ENCODE measurements at places on chromosomes 3 and 15.

DNA sequence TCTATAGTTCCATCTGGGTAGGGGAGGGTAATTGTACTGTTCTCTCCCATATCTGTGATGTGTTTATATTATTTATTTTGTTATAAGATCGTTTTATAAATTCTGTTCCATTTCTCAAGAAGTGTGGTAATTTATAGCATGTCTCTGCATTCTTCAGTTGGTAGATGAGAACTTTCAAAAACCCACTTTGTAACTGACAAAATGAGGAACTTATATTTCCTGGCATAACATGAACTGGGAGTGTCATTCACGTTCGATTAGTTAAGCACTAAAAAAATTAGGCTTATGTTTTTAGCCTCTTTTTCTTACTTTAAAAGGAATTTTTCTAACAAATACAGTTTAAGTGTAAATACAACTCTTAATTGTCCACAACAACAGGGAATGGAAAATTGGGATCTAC lies 230.8 kb downstream of the CGGBP1 start:
- DNase-seq = no peak

DNA sequence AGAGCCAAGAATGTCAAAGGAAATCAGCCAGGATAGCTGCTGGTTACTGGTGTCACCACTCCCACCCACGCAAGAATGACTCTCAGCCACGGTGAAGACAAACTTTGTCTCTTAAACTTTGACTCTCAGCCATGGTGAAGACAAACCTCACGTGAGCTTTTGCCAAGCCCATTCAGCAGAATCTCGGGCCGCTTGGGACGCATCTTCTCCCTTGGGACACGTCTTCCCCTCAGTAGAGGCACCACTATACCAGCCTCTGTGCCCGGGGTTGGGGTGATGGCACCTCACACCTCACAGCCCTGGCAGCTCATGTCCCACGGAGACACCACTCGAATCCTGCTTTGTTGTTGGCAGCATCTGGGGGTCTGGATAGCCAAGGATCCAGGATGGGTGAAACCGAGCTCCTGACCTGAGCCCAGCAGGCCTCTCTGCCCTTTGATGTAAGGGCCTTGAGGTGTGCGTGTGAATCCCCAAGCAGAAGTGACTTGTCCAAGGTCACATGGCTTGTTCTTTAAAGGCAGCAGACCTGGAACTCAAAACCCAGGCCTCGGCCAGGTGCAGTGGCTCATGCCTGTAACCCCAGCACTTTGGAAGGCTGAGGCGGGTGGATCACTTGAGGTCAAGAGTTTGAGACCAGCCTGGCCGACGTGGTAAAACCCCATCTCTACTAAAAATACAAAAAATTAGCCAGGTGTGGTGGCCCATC lies 21.8 kb downstream of the RBPMS2 start:
- DNase-seq = no peak

- no peak for DNase-seq
Measured at GRCh38 chr3:4906107-4906621, 73.1 kb upstream of the BHLHE40 start.

GRCh38 chr3:100127792-100128191 lies 13.5 kb upstream of the FILIP1L start:
- DNase-seq = no peak

DNA sequence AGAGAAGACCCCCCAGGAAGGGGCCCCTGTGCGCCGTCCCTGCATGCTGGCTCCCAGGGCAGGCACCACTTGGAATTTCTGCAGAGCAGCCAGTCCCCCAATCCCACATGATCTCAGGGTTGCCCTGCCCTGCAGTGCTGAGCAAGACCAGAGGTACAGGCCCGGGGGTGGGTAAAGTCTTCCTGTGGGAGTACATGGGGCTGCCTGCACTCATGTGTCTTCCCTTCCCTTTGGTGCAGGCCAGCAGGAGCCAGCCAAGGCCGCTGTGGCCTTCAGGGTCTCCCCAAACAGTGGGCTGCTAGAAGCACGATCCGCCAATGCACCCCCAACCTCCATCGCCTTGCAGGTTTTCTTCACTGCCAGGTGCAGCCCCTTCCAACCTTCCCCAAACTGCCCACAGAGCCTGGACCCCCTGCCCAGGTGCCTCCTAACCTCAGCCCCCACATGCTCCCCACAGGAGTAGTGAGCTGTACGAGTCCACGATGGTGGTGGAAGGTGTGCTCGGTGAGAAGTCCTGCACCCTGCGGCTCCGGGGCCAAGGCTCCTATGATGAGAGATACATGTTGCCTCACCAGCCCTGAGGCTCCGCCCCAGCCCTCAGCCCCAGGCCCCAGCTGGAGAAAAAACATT lies 15.0 kb downstream of the ACAA1 start:
- DNase-seq = no peak

- no peak for DNase-seq
Measured at GRCh38 chr15:31374489-31374888, 47.9 kb downstream of the KLF13 start.

DNA sequence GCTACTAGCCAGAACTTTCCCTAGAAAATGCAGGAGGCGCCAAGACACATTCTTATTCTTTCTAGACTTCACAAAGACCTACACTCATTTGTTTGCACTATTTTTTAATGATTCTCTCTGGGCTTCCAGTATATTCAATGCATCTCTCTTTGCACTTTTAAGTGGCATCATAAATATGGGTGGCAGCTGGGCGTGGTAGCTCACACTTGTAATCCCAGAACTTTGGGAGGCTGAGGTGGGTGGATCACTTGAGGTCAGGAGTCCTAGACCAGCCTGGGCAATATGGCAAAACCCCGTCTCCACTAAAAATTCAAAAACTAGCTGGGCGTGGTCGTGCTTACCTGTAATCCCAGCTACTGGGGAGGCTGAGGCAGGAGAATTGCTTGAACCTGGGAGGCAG lies 5.6 kb upstream of the GCNT3 start:
- DNase-seq = no peak

- DNase-seq = no peak
Measured at GRCh38 chr15:88247914-88248313, 8.6 kb downstream of the NTRK3 start.

DNA sequence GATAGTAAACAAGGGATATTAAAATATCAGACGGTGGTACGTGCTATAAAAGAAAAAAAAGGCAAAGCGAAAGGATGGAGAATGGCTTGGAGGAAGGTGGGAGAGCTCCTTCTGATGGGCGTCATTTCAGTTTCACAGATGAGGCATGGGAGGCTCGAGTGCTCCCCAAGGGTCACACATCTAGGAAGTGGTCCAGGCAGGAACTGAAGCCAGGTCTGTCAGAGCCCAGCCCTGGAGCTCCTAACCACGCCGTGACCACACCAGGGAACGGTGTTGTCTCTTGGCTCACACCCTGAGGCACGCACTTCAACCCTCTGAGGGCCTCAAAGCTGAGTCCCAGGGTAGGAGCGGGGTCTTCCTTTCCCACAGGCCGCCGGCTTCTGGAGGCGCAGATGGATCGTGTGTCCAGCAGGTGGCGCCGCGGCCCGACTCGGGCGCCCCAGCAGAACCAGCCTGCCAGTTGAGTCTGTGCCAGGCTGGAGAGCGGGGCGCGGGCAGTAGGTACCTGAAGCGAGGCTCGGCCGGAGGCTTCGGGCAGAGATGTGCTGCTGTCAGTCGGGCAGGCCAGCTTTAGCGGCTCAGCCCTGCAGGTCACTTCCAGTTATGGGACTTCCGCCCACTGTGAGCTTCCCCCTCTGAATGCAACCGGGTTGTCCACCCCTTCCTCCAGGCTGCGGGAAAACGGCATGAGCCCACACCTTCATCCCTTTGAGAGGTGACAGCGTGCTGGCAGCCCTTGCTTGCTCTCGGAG lies 68.1 kb downstream of the SLC6A1 start:
- DNase-seq = peak; percentile 4

GRCh38 chr3:86416334-86416733 lies 574.6 kb downstream of the VGLL3 start:
- DNase-seq = no peak

GRCh38 chr3:51401735-51402134 lies 10.7 kb downstream of the RBM15B start:
- no peak for DNase-seq

DNA sequence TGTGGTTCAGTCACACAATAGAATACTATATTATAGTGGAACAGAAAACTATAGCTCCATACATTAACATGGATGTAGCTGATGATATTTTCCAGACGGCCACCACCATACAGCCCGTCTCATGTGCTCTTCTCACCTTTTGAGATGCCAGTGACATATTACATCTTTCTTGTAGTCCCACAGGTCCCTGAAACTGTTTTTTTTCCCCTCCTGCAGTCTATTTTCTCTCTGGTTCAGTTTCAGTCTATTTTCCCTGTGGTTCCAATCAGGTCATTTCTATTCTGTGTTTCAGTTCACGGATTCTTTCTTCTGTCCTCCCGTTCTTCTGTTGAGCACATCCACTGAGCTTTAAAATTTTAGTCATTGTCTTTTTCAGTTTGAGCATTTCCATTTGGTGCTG lies 72.2 kb downstream of the PPCDC start:
- DNase-seq = no peak

DNA sequence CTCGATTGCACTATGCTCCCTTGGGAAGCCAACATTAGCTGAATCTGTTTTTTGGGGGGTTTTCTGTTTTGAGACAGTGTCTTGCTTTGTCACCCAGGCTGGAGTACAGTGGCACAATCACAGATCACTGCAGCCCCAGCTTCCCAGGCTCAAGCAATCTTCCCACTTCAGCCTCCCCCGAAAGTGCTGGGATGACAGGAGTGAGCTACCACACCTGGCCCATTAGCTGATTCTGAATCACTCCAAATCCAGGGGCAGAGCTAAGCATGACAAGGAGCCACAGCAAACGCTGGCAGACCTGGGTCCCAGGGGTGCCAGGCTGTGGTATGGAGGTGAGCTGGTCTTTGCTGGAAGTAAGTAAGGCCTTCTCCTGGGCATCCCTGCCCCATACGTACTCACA lies 18.9 kb downstream of the POC1A start:
- DNase-seq = no peak

- DNase-seq = no peak
Measured at GRCh38 chr15:70278644-70279043, 180.9 kb upstream of the TLE3 start.

DNA sequence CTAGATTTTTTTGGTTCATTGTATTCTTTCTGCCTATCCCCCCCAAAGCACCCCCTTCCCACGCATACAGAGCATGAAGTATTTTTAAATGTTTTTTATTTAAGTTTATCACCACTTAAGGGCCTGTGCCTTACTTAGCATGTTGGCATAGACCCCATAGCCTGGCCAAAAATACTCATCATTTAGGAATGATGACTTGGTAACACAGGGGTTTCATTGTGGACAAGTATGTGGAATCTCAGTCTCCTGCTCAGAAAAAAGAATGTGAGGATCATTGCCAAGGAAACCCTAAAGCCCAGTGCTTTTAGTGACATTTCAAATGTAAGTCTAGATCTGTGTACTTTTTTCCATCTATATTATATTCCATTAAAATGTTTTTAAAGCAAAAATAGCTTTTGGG lies 146.3 kb downstream of the ALCAM start:
- no peak for DNase-seq

DNA sequence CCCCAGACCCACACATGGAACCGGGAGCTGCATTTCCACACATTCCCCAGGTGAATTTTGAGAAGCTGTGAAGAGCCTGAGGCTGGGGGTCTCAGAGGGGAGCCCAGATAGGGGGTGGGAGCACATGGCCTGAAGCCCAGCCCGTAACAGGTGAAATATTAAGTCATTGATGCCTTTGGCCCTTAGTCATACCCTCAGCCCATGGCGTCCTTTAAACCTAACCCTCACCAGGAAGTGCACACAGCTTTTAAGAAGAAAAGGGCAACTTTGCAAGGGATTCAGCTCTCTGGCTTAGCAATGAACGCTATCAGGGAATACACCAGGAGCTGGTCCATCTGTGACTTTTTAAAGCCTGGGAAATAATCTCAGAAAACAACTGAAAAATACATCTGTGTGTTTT lies 40.6 kb downstream of the WNT7A start:
- DNase-seq = no peak

GRCh38 chr15:101049282-101049681 lies 130.1 kb downstream of the LRRK1 start:
- no peak for DNase-seq

- DNase-seq = no peak
Measured at GRCh38 chr15:85614059-85614458, 180.7 kb downstream of the KLHL25 start.

DNA sequence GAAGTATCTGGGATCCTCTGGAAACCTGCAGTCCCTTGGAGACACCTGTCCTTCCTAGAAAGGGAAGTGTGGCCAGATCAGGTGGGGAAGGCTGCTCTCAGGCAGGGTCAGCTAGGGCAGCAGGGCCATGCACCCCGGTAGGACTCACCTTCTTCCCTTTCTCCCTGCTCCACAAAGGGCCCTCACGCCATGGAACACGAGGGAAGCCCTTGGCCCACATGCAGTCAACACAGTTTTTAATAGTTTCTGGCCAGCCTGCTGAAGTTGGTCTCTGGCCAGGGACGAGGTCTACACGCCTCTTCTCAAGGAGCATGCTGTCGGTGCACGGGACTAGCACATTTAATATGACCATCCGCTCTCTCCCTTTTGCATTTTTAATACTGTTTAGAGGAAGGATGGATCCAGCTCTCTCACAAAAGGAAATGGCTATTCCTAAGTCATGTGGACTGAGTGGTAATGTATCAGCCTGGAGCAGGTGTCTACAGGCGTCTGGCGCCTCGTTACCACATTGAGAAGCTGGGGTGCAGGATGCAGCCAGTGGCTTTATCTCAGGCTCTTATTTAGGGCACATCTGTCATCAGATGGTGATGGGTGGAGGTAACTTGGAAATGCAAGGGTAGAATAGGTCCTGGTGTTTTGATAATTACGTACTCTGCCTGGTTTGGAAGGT lies 153.9 kb downstream of the KLF13 start:
- DNase-seq = no peak

DNA sequence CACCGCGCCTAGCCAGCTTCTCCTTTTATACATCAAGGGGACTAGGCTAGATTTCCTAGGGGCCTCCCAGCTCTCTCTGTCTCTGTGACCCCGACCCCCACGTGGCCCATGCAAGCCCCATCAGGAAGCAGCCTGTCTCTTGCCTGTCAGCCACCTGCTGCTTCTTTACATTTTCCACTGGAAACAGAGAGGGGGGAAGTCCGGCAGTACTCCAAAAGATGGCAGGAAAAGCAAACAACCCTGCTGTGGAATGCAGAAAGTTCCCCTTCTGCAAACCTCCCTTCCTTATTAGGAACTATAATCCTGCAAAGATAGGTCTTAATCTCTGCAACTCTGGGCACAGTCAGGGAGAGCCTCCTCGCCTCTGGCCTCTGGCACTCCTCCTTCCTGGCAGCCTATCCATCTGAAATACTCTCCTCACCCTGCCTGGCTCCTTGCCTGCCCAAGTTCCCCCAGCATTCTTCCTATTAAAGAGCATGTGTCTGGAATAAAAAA lies 47.4 kb upstream of the HACD2 start:
- no peak for DNase-seq

DNA sequence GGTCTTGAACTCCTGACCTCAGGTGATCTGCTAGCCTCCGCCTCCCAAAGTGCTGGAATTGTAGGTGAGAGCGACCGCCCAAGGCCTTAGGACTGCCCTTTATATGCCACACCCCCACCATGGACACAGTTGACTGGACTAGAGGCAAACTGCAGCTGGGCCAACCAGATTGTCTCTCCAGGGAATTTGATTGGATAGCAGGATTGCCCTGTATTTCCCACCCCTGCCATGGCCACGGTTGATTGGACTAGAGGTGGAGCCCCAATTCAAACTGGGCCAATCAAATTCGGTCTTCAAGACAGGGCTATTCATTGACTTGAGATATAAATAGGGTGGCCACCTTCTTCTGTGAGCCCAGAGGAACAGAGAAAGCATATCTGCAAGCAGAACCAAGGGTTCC lies 6.9 kb upstream of the CLPX start:
- no peak for DNase-seq

Measured in NK-92 treated with Interleukin-12 subunit alpha and Interleukin-12 subunit beta, amount 100 ng/mL, for 24 hours (cell line).